ENCODE measurements at places on chromosomes 7 and 10. TPM values are rescaled to one million over a fixed set of nuclear protein-coding genes. Genes with fewer than 3 reads are reported as not detected.

The CPA2 gene
- total RNA-seq, result 2.0 TPM

The STEAP4 gene
- 71.9 TPM for total RNA-seq

The NCF1 gene
- total RNA-seq, result 8.3 TPM

The LIPK gene
- total RNA-seq, result not detected

The OR9A2 gene
- total RNA-seq, result 0.82 TPM

The MCMBP gene
- total RNA-seq, result 52.0 TPM

The SAP25 gene
- 1.9 TPM for total RNA-seq

The SLC29A4 gene
- 5.7 TPM for total RNA-seq

The NODAL gene
- total RNA-seq, result not detected

- DNase-seq, result no peak
Measured at GRCh38 chr7:42055171-42055570, 181.8 kb downstream of the GLI3 start.

DNA sequence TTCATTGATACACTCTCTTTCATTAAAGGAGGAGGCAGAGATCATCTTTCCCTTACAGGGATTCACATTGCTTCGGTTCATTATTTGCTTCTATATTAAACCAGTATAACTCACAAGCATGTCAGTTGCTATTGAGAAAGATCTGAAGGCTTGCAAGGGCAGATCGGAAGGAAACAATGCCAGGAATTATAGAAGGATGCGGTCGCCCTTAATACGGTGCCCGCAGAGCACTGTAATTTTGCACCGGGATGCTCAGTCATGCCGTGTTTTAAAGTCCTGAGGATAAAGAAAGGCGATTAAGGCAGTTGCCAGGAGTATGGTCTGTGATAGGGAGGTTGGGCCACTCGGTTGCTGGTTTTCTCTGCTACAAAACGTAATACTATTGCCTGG is 350.0 kb upstream of the GALNT17 start:
- DNase-seq, result no peak

DNA sequence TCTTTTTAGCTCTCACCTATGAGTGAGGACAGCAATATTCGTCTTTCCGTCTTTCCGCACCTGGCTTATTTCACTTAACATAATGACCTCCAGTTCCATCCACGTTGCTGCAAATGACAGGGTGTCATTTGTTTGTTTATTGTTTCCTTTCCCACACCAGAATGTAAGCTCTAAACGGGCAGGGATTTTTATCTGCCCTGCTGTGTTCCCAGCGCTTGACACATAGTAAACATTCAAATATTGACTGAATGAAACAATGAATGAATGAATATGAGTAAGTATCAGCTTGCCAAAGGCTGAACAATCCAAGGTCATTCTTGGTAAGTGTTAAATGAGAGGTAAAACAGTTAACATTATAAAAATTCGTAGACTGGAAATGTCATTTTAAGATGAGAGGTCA is 12.8 kb downstream of the SH3PXD2A start:
- DNase-seq, result no peak

DNA sequence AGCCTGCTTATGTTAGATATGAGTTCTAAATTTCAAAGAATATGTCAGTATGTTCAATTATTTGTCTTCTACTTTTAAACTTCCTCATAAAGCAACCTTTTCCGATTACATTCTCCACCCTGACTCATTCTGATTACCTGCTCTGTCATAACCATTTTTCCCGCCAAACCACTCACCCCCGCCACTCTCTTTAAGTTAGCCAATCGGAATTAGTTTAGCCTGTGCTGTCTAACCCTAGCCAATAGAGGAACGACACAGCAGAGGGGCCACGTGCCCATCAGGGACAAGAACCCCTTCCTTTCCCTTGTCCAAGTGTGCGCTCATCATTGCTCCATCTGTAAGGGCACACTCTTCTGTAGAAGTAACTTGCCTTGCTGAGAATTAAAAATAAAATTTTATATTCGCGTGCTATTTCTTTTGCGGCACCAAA is 91.4 kb downstream of the CCDC71L start:
- no peak for DNase-seq

DNA sequence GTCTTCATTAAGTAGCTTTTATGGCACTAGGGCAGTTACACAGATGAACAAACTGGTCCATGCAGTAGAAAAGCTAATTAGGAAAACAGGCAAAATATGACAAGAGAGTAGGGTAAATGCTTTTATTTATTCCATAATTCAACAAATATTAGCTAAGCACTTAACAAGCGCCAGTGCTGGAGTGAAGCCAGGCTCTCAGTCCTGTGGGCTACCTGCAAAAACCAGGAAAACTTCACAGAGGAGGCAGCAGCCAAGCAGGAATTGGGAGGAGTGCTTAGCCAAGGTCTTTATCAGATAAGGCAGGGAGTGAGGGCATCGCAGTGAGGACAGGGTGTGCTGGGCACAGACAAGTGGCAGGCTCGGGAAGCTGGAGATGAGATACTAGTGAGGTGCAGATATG is 4.9 kb upstream of the KAT6B start:
- peak; percentile 20 for DNase-seq

DNA sequence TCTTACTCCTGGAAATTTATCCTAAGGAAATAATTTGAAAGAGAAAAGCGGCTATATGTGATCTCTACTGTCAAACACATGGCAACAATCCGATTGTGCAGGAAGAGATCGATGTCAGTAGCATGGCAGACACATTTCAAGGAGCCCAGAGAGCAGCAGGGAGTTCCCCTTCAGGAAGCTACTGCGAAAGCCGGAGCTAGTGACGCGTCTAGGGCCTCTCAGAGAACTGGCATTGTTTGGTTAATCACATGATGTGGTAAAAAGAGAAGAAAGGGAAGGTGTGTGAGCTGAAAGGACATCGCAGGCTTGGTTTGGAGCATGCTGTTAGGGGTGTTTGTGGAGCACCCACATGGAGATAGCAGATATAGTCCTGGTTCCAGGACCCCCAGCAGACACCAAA is 74.9 kb downstream of the BEND7 start:
- no peak for DNase-seq

- DNase-seq, result no peak
Measured at GRCh38 chr7:150660939-150661613, 24.4 kb upstream of the GIMAP2 start.

DNA sequence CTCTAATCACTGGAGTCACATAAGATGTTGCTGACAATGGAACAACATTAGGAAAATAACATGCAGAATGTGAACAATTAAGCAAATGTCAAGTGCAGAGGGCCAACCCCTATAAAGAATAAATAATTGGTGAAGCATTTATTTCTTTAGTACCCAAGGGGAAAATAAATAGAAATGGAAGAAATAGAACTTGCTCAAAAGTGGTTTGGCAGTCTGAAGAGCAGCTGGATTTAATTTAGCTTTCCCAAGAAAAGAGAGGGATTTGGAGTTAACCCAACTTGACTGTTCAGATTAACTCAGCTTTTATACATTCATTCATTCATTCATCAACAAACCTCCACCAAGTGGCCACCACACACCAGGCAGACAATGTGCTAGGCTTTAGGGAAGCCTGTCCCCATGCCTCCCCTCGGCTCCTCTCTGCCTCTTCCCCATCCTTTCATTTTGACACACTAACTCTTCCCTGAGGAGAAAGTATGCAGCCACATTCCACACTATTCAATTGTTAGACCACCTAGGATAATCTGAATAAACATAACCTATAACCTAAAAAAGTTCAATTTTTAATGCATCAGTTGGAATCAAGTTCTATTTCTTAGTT is 295.5 kb downstream of the AHR start:
- DNase-seq, result no peak

DNA sequence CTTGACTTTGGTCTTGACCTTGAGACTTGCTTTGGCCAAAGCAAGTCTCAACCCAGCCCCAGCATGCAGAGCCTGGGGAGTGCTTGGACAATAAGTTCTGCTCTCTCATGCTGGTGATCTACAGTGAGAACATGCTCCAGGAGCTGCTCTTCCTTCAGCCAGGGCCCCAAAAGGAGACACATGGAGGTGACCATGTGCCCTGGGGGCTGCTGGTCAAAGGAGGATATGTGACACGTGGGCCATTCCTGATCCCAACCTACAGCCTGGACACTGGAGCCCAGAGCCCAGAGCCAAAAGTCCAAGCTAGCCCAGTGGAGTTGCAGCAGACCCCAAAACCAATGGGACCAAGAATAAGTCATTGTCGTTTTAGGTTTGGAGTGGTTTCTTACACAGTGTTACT is 78.2 kb upstream of the CHST15 start:
- DNase-seq, result no peak

DNA sequence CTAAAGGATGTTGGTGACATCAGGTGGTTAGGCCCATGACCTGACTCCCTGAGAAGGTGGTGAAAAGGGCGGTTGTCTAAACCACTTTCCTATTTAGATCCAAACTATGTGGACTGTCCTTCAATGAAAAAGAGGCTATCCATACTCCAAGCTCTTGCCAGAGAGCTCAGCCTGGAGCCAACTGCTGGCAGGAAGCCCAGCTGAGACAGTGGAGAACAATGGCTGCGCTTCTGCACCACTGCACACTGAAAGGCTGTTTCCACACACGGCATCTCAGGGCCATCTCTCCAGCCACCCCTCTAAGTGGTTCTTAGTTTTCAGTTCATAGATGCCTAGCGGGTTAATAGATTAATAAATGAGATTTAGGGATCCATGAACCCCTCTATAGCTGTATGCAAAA is 488.8 kb upstream of the ZMIZ1 start:
- DNase-seq, result peak; percentile 88

- DNase-seq, result no peak
Measured at GRCh38 chr7:102066476-102066875, 220.2 kb upstream of the SH2B2 start.

- DNase-seq, result no peak
Measured at GRCh38 chr10:31381766-31382316, 62.8 kb downstream of the ZEB1 start.

DNA sequence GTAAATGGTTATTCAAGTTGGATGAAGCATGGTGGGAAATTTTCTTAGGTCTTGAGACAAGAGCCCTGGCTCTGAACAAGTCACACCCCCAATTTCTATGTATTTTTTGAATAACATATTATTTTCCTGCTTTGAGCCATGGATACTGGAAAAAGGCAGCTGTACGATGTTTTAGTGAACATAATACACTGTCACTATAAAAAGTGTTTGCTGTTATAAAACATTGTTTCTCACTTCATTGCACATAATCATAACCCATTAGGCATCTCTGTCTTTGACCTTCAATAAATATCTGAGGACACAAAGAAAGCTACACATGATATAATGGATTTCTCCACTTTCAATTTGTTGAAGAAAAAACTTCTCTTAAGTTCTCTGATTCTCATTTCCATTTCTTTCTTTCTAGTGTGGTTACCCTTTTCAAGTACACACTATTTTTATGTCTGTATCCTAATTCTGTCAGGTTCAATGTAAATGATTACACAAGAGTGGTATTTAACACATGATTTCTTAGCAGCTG is 283.9 kb upstream of the SP8 start:
- DNase-seq, result peak; percentile 95

- no peak for DNase-seq
Measured at GRCh38 chr10:44939691-44940401, 19.8 kb upstream of the RASSF4 start.

DNA sequence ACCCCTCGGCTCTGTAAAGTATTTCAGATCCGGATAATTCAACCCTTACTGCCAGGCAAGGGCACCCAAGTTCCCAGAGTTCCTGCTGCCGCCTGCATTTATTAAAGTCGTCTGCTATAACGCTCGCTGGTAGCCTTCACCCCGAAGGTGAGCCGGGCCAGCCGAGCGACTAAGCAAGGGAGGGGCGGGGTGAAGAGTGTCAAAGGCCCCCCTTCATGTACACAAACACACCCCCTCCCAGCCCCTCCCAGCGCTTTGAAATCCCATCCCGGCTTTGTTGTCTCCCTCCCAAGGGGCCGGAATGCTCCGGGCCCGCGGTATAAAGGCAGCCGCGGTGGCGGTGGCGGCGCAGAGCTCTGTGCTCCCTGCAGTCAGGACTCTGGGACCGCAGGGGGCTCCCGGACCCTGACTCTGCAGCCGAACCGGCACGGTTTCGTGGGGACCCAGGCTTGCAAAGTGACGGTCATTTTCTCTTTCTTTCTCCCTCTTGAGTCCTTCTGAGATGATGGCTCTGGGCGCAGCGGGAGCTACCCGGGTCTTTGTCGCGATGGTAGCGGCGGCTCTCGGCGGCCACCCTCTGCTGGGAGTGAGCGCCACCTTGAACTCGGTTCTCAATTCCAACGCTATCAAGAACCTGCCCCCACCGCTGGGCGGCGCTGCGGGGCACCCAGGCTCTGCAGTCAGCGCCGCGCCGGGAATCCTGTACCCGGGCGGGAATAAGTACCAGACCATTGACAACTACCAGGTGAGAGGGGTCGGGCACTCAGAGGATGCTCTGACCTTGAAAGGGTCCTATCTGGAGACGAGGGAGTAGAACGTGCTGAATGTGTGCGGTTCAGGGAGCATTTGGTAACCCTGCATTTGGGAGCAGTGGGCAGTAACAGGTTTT is at the start of gene DKK1:
TSS of gene DKK1 (plus strand) at position 349 of the 889 bp plus-strand sequence. CDS start at position 503, 154 bp downstream.
- DNase-seq, result peak; percentile 78

GRCh38 chr7:138907201-138907847 is 73.9 kb downstream of the KIAA1549 start:
- DNase-seq, result no peak

DNA sequence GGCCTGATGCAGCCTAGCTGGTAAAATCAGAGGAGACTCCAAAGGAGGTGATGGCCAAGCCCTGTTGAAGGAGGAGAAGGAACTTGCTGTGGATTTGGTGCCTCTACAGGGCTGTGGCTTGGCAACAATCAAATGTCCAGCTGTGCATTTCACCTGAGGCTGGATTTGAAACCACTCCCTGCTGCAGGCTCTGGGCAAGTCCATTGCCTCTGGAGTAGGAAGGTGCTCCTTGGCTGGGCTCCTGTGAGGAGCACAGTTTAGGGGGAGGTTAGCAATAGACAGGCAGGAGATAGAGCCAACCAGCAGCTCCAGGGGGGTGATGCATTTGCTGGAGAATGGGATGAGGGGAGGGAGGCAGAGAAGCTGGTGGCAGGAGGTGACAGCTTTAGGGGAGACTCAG is 26.5 kb downstream of the CDH23 start:
- DNase-seq, result no peak

DNA sequence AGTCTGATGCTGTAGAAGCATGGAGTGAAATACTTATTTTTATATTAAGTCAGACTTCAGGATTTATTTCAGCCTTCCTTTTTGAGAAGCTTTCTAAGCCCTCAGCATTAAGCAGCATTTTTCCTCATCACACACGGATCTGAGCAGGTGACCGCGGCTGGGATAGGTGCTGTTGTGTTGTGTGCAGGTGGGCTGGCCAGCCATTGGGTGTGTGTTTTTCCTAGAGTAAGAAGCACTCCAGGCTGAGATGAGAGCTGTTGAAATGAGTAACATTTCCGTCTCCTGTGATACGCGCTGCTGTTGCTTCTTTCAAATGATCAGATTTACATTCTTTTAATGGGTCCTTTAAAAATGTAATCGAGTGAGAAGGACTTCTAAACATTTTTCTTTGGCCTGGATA is 63.9 kb downstream of the INSYN2A start:
- no peak for DNase-seq

GRCh38 chr10:32411797-32412498 is 34.0 kb upstream of the CCDC7 start:
- DNase-seq, result no peak

DNA sequence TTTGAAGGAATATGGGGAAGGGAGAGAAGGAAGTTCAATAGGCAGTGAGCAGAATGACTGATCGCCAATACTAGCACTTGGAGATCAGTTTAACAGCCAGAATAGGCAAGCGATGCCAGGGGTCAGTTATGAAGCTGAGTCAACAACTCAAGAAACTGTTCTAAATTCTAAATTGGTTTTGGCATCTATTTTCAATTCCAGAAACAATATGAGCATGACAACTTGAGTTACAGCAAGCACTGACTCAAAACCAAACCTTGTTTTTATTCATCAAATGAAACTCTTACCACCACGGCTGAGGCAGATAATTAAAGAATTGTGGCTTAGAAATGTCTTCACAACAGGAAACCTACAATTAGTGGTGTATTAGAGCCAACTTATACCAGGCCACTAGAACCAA is 180.5 kb upstream of the ASAH2 start:
- no peak for DNase-seq

GRCh38 chr7:142787034-142787768 is 16.4 kb downstream of the PRSS2 start:
- no peak for DNase-seq
